ENCODE measurements at places on chromosomes 3 and 15.

GRCh38 chr15:99434506-99435112, 131.2 kb upstream of the MEF2A start:
- DNase-seq = no peak

DNA sequence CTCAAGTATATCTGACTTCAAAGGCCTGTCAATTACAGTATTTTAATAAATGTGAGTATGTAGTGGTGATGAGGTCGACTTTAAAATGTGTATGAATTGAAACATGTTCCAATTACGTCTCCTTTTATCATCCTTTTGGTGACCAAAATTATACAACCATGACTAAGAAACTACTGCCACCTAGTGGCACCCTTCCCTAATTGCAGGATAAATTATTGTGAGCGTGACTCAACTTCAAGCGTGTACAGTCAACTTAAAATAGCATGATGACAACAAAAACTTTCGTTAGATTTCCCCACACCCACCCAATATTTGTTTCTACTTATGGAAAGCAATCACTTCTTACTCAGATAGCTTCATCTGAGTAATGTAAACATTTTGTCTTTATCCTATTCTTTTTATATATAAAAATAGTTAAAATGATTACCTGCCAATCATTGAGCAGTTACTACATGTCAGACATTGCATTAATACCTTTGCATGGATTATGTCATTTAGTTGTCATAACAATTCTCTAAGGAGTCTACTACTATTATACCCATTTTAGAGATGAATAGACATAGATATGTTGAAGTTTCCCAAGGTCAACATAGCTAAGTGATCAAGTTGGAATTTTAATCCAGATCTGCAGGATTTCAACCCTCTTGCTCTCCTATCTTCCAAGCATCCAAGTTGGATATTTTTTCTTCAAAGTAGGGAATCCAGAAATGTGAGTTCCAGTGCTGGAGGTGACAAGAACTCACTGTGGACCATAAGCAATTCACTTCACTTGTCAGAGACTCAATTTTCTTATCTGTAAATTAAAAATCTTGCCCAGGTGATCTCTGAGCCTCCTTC, 106.0 kb downstream of the MEX3B start:
- peak; percentile 13 for DNase-seq

DNA sequence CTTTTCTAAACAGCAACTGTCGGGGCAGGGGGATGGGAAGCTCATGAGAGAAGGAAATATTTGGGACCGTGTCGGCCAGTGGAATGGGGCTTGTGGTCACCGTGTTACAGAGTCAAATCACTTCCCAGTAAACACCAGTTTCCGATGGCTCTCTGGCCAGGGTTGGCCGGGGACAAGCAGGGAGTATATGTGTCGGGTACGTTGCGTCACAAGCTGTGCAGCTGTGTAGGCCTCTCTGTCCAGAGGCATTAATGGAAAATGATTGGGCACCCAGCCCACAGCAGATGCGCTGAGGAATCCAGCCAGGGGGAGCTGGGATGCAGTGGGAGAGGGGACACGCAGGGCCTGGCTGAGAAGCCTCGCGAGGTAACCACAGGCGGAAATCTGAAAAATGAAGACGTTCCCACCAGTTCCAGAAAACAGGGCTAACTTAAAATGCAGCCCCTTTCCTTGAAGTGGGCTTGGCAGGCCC, 15.8 kb upstream of the ALDH1A3 start:
- no peak for DNase-seq

GRCh38 chr3:77271306-77271705, 231.4 kb downstream of the ROBO2 start:
- no peak for DNase-seq

DNA sequence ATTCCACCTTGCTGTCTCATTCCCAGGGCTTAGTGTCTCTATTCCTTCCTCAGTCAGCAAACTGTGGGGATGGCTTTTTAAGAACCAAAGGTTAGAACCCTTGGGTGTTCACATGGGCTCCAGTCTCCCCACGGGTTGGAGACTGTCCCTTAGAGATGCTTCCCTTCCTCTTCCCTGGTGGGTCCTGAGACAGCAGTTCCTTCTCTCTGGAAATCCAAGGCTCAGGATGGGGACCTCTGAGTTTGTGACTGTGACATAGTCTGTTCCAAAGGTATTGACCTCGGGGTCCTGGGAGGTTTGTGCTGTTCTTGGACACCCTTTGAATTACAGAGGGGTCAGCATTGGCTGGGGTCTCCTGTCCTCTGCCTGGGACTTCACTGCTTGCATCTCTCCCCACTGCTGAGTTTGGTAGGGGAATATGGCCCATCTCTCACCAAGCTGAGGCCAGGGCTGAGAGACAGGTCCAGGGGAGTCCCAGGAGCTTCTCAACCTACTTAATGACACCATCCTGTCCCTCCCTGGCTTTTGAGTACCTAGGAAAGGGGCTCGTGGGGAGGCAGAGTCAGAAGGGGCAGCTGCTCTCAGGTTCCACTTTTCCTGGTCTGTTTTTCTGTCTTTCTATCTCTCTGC, 1.5 kb downstream of the GRM2 start:
- no peak for DNase-seq

GRCh38 chr15:73369154-73369694, 466 bp upstream of the HCN4 start:
- no peak for DNase-seq

DNA sequence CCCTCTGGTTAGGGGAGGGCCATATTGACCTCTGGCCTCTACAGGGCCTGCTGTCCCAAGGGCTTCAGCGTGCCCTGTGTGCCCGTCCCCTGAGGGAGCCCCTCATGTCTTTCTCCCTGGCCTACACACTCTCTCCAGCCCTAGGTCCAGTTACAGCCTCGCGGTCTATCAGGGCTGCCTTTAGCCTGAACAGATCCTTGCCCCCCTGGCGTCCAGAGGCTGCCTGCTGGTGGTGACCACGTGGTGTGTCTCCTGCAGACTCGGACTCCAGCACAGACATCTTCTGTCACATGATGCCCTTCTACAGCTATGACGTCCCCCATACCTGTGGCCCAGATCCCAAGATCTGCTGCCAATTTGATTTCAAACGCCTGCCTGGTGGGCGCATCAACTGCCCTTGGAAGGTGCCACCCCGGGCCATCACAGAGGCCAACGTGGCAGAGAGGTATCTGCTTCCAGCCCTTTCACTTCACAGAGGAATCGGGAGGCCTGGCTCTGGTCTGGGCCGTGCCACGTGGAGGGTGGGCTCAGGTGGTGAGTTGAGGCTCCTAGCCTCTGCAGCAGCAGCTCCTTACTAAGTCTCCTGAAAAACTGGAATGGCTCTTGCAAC, 4.1 kb downstream of the MAN2A2 start:
- DNase-seq = no peak

GRCh38 chr3:21447476-21448151, 303.4 kb downstream of the ZNF385D start:
- DNase-seq = no peak

GRCh38 chr3:52146811-52147210, 7.4 kb downstream of the POC1A start:
- DNase-seq = no peak

GRCh38 chr3:14277557-14277956, 98.9 kb downstream of the LSM3 start:
- DNase-seq = no peak

- no peak for DNase-seq
Observed at GRCh38 chr15:81152339-81152738, 18.3 kb downstream of the CFAP161 start.
